Fibroblast of skin of left quadriceps (primary cell): ENCODE measurements at places on chromosomes 7 and 10.

DNA sequence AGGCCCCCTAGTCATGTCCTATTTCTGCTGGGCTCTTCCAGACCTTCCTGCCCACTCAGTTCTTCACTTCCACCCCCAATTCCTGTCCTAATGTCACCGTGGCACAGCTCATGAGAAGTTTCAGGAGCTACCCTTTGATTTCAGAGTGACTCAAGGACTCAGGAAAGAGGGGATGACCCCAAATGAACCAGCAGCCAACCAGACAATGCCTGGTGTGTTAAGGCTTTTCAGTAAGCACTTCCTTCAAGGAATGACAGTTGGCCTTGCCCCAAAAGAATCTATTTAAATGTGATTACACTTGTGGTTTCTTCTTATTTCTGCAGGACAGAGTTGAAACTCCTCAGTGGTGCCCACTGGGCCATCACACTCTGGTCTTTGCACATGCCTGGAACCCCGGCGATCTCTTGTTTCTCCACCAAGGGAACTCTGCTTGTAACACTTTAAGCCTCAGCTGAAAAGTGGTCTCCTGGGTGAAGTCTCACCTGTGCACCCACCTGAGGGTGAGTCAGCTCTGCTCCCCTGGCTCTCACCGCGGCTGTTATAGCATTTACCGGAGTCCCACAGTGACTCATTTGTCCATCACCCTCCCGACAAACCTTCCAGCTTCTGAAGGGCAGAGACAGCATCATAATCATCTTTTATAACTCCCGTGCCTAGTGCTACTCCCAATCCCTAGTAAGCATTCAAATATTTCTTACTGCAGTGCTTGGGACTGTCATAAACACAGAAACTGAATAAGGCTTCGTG, 123.0 kb upstream of the SVIL start:
- no peak for DNase-seq

DNA sequence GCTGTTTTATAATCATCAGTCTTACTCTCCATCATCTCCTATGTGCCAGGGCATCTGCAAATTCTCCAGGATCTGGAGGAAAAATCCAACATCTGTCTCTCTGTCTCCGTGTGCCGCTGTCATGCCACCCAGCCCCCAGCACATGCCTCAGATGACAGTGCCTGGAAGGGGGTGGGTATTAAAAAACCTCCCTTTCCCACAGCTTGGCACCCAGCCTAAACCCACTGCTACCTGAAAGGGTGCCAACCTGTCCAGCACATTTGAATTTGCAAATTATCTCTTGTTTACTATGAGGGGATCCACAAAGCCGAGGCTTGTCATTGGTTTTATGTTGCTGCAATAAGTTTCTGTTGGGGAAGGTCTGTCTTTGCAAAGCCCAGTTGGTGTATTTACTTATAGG, 73.1 kb downstream of the EMX2 start:
- DNase-seq: no peak

DNA sequence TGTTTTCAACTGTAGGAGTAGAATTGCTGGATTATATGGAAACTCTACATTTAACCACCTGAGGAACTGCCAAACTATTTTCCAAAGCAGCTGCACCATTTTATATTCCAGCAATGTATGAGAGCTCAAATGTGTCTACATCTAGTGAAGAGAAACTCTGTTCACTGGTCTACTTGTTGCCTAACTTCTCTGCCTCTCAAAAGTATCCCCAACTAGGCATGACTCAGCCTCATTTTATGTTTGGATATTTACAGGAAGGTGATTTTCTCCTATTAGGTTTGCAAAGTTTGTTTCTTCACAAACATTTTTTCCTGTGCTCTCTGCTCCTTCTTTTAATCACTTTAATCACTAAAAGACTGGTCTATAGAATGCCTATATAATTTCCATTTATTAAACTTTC, 37.1 kb upstream of the SRI start:
- DNase-seq: no peak

GRCh38 chr7:146655928-146656797, 539.6 kb downstream of the CNTNAP2 start:
- DNase-seq: peak; percentile 71

GRCh38 chr10:17326377-17326776, 98.3 kb downstream of the VIM start:
- DNase-seq: no peak

- no peak for DNase-seq
Measured at GRCh38 chr10:77168861-77169260, 468.7 kb downstream of the KCNMA1 start.

DNA sequence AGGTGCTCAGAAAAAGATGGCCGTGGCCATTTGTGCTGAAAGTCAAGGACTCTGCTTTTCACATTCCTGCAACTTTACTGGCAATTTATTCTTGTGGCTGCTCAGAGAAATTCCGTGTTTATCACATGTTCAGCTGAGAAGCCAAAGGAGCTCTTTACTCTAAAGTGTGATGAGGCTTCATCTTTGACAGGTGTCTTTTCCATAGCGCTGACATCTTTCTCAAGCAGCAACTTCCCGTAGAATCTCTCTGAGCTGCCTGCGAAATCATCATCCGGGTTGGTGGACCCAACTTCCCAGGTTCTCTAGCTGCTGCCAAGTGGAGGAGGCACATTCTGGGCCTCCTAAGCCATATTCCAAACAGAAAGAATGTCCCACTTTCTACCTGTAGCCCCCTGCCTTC, 16.9 kb upstream of the NPS start:
- no peak for DNase-seq

DNA sequence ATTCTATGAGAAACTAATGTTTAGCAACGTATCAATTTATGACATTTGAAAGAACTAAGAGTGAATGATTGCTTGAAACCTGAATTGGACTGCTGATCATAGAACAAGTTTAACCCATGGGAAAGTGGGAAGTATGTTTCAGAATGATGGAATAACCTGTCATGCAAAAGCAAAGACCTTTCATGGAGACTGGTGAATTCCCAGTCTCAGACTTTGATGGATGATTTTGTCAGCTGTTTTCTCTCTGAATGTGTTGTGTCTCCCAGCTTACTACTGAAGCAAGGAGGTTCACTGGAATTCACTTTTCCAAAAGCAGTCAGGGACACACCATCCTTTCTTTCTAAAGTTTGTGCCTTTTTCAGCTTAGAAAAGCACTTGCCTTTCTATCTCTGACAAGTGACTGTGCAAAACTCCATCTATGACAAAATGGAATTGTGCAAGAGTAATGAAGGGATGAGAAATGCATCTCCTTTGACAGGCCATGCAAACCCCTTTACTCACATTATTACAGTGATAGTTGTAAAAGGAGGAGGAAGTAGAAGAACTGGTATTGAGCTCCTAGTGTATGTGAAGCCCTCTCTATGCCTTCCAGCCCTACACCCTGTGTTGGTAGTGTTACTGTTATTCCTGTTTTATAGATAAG, 176.1 kb downstream of the PRKG1 start:
- DNase-seq: no peak

DNA sequence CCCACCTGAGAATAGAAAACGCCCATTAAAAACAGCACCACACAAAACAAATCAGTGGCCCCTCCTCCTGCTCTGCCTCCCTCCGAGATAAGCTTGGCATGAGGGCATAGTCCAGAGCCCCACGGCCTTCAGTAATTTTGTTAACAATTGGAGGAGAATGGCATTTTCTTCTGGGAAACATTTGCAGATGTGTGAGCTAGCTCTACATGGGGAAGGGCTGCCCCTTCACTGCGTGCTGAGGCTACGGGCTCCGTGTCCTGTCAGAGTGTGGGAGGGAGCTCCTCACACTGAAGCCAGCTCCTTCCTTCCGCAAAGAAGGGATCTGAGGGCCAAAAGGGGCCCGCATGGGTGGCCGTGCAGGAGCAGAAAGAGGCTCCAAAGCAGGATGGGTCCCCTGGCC, 15.2 kb downstream of the GRK5 start:
- no peak for DNase-seq

DNA sequence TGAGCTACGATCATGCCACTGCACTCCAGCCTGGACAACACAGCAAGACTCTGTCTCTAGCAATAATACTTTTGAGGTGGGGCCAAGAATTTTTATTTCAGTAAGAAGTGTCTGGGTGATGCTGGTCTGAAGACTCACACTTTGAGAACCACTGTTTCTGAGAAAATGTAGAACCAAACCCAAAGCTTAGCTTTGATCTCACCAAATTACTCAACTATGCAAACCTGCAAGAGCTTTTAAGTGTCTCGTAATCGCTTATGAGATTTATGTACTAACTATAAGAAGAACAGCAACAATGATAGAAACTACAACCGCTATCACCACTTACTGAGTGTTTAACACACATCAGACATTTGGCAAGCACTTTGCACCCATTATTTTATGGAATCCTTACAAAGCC, 29.5 kb downstream of the APBB1IP start:
- no peak for DNase-seq

GRCh38 chr10:98351831-98352402, 63.1 kb downstream of the PYROXD2 start:
- DNase-seq: no peak

GRCh38 chr10:91493313-91493712, 83.2 kb downstream of the HECTD2 start:
- DNase-seq: no peak

DNA sequence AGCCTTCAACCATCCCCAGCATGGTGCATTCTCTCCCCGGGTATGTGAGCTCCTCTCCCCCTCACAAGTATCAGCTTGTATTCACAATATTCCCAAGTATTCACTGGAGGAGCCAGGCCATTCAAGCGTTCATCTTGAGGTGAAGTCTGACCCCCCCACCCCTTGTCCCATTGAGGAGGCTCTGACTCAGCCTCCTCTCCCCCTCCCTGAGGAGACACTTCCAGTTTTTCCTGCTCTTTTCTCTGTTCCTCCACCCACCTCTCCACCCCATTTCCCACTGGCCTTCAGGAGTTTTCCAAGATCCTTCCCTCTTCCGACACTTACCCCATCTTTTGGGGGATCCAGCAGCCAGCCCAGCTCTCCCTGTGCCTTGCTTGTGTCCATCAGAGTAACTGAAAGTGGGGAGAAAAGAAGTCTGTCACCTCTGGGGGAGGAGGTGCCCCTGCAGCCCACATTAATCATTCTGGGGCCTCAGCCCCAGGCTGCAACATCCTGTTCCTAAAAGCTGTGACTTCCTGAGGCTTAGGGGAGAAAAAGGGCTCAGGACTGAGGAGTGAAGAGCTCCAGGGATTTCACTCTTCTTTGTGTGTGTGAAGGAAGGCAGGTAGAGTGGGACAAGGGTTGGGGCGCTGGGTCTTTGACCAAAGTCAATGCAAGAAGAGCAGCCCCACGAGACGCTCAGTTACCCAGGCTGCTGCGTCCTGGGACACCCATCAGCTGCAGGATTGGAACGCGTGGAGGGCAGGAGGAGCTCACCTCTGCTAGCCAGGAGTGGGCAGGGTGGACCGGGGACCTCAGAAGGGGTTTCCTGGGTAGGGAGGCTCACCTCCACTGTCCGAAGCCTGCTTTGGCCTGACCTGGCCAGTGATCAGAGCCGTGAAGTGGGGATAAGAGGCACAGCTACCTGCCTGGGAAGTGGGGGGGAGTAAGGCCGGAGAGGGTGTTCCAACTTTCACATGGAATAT, 1.1 kb downstream of the EPHA1 start:
- DNase-seq: no peak

DNA sequence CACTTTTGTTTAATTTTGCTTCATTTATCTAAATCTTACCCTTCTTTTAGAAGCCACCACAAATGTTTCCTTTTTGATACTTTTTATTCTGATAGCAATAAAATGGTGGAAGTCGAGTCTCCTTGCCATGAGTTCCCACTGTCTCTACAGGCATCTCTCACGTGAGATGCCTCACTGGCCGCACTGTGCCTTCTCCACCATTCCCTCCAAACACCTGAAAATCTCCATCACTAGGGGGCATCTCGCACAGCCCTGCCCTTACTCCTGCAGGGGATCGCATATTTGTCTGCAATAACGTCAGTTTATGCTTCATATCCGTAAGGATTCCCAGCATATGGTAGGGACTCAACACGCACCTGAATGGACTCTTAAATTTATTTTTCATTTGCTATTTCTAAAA, 56.3 kb upstream of the NCAPG2 start:
- DNase-seq: no peak

DNA sequence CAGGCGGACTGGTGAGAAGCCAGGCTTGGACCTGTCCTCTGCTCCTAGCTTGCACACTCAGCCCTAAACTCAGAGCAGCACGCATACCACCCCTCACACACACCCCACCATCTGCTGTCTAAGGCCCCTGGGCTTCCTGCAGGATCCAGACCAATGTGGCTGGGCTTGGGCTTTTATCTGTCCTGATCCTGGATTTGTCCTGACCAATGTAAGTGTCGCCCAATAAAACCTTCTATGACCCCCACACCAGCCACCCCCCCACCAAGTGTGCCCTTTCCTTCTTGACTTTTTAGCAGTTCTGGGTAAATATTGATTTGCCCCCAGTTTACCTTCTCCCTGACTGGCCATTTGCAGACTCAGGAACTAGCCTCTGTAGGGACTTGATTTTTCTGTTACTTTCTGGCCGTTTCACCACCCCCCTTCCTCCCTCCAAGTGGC, 1.7 kb upstream of the HOXA13 start:
- DNase-seq: no peak

GRCh38 chr10:60312818-60313588, 76.7 kb downstream of the ANK3 start:
- peak; percentile 63 for DNase-seq

- DNase-seq: no peak
Measured at GRCh38 chr10:102141583-102142107, 8.8 kb downstream of the PPRC1 start.

DNA sequence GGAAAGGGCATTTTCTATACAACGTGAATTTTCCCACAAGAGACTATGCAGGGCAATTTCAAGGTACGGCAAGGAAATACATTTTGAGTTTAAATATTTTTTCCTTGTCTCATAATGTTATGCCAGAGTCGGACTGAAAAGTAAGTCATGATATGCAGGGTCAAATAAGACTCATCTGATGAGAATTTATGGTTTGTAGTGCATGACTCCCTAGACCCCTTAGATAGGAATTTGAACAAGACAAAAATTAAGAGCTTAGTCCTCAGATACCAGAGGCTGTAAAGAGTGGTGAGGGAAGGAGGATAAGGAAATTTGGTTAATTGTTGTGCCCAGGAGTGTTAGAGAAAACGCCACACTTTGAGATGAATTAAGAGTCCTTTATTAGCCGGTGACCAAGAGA, 616.6 kb downstream of the XPNPEP1 start:
- no peak for DNase-seq

- no peak for DNase-seq
Measured at GRCh38 chr7:159130199-159130775, 14.4 kb downstream of the VIPR2 start.

- DNase-seq: no peak
Measured at GRCh38 chr10:115654961-115655360, 561.8 kb downstream of the ATRNL1 start.

GRCh38 chr10:59206204-59206720, 29.8 kb downstream of the PHYHIPL start:
- DNase-seq: no peak
